ENCODE measurements at places on chromosomes 3 and 15. TPM values are rescaled to one million over a fixed set of nuclear protein-coding genes. Genes with fewer than 3 reads are reported as not detected.

The C3orf62 gene
- 6.6 TPM for total RNA-seq

DNA sequence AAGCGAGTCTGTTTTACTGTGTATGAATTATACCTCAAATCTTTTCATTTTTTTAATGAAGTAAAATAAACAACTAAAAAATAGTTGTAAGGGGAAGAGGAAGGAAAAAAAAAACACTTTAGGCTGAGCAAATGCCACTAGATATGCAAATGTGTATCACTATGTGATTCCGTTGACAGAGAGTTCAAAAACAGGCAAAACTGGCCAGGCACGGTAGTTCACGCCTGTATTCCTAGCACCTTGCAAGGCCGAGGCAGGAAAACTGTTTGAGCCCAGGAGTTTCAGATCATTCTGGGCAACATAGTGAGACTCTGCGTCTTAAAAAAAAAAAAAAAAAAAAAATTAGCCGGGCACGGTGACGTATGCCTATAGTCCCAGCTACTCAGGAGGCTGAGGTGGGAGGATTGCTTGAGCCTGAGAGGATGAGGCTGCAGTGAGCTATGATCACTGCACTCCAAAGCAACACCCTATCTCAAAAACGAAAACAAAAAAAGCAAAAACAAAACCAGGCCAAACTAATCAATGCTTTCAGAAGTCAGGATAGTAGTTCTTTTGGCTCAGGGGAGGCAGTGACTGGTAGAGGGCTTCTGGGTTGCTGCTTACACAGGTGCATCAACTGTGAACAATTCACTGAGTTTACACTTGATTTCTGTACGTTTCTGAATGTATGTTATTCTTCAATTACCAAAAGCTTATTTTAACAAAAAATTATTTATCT, 7.4 kb downstream of the PRC1 start:
- no peak for DNase-seq

The HEG1 gene
- total RNA-seq = 17.2 TPM

GRCh38 chr3:10242182-10243065, 5.8 kb upstream of the TATDN2 start:
- DNase-seq = no peak

DNA sequence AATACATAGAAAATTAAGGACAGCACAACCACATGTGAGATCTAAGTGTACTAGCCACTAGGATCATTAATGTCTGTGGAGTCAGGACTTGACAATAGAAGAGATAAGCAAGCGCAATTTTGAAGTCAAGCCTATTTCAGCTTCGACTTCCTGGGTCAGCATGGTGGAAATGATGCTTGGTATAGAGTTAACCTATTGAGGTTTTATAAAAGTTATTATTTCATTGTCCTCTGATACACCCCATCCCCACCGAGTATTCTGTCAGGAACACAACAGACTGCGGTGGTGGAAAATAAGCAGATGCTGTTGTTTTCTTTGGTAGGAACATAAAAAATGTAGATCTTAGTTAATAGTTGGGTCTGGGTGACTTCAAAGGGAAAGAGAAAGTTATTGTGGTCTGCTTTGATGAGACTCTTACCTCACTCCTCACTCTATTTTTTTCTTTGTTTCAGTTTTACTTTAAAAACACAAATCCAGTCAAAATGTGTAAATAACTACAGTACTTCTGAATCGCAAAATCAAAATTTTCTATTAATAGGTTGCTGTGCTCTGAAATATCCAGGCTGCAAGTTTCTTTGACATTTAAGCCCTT, 82.1 kb downstream of the IL5RA start:
- DNase-seq = no peak

The FGF12 gene
- 39.9 TPM for total RNA-seq

All from cerebellum (tissue), 4 donors.